NCI-H2081 (cell line): ENCODE measurements at places on chromosomes 16 and 17.

GRCh38 chr17:20280851-20281250, 186.5 kb downstream of the LGALS9B start:
- DNase-seq = no peak

GRCh38 chr17:17355426-17355825, 52.3 kb downstream of the NT5M start:
- DNase-seq = peak; percentile 60

GRCh38 chr17:12664252-12664651, 1.4 kb upstream of the MYOCD start:
- no peak for DNase-seq

DNA sequence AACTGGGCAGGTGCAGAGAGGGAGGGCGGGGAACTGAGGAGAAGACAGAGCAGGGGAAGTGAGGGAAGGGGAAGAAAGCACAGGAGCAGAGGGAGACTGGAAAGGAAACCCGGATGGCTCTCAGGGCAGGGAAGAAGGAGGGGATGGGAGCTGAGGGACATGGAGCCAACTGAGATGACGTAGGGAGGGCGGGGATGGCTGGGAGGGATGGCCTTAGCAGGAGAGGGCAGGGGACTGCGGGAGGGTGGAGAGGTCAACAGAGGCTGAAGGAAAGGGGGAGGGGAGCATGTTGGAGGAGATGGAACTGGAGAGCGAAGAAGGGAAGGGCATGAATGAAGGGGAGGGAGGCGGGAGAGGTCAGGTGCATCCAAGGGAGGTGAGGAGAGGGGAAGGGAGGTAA, 81.9 kb downstream of the KCNJ12 start:
- no peak for DNase-seq

- peak; percentile 68 for DNase-seq
Measured at GRCh38 chr17:48671697-48672171, 45.6 kb upstream of the HOXB9 start.

DNA sequence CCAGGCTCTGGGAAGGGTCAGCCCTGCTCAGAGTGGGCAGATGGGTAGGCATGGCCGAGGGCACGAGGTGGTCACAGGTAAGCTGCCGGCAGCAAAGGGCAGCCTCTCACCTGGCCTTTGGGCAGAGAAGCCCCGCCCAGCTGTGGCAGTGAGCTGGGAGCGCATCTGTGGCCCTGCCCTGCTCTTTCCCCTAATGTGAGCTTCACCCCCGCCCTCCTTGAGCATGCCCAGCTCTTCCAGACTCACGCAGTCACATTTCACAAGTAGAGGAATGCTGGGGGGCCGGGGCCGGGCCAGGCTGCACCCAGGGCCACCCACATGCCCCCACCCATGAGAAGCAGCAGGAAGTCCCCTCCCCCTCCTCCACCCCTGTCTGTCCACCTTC, 40.7 kb upstream of the SLC38A10 start:
- no peak for DNase-seq

DNA sequence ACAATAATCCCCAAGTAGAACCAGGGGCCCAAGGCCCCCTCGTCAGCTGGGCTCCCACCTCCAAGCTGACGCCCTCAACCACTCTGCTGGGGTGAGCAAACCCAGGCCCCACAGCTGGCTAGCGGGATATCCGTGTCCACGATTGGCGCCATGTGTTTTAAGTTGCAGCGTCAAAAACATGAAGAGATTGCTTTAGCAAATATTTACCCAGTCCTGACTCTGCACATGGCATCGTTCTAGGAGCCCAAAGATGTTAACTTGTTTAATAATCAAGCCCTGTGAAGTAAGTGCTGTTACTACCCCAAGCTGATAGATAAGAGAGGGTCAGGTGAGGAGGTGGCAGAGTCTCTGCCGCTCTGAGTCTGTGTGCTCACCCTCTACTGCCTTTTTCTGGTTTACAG, 344 bp upstream of the SEPTIN12 start:
- DNase-seq = no peak
